ENCODE measurements at places on chromosomes 4 and X.

DNA sequence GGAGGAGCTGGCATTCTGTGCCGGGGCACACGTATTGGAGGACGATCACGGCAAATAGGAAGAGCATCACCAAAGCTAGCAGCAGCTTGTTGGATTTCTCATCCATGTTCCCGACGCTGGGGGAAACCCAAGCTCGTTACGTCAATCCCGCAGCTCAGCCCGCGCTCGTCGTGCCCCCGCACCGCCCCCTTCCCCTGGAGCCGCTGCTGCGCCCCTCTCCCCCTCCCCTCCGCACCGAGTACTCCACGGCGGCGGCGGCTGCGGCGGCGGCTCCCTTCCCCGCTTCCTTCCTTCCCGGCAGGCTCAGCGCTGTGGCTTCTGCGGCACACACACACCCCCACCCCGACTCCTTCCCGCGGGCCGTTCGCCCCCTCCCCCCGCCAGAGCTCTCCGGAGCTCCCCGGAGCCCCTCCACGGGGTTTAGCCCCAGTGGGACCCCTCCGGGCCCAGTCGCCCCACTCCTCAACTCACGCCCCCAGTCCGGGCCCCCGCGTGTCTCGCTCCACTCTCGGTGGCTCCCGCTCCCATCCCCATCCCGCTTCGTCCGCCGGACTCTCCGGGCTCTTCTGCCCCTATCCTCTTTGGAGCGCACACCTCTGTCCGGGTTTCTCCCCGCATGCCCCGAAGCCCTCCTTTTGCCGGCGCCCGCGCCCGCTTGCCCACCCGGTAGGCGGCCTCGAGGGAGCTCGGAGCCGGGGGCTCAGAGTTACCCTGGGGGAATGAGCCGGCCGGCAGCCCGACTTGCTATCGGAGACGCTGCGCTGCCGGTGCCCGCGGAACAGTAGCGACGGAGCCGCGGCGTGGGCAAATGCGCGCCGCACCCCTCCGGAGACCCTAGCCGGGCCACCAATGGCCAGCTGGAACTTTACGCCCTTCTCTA is 978 bp downstream of the HS6ST2 start:
- DNase-seq = peak; percentile 31

DNA sequence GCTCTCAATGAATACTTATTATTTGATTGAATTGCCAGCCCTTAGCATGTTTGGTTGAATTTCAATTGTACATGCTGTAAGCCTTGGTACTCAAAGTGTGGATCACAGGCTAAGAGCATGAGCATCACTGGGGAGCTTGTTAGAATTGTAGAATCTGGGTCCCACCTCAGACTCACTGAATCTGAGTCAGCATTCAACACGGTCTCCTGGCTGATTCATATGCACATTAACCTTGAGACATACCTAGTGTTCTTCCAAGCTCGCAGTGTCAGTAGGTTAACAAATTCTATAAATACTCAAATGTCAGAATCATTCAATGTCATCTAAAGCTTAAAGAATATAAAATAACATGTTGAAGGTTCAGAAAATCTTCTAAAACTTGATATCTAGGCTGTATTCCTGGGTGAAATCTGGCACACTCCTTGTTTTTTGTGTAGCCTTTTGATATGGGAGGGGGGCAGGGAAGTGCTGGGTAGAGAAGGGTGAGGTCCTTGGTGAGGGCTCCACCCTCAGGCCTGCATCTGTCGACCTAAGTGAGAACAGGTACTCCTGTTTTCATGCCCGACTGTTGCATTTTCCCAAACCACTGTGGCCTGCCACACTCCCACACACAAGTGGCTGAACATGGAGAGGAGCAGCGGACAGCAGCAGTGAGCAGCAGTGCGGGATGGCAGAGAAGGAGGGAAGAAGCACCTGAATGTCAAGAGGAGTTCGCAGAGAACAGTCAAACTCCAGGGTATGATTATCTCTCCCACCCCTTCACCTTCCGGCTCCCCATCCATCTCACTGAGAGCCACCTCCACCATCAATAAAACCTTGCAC is 529.6 kb upstream of the IGFBP7 start:
- DNase-seq = no peak

- DNase-seq = no peak
Measured at GRCh38 chr4:186820391-186820891, 96.8 kb upstream of the FAT1 start.

DNA sequence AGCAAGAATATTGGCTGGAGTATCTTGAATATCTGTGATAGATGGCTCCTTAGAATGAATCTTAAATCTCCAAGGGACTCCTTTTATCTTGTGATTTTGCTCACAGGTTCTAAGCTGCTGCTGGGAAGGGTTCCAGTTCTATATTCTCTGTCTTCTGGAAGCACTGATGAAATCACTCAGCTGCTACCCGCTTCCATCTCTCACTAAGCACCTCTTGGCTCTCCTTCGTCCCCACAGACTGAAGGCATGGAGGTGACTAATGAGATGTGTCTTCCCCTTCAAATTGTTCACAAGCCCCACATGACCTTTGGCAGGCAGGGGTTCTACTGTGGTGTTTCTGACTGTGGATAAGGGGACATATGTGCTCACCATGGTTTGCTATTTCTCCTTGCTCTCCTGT is 75.9 kb downstream of the C4orf51 start:
- DNase-seq = no peak

DNA sequence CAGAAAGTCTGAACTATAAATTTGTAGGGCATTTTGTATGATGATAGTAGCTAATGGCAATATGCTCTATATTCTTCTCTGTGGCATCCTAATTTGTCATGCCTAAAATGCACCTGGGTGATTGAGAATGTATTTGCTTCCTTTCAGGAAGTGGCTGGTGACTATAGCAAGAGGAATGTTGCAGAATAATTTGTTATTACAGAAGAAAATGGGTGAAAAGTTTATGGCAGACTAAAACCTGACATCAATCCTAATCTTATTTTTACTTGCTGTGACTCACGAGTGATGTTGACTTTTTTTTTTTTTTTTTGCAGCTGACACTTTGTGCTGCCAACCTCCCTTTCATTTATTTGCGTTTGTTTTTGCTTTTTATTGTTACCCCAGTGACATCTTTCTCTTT is 141.1 kb downstream of the MSL3 start:
- DNase-seq = peak; percentile 19

DNA sequence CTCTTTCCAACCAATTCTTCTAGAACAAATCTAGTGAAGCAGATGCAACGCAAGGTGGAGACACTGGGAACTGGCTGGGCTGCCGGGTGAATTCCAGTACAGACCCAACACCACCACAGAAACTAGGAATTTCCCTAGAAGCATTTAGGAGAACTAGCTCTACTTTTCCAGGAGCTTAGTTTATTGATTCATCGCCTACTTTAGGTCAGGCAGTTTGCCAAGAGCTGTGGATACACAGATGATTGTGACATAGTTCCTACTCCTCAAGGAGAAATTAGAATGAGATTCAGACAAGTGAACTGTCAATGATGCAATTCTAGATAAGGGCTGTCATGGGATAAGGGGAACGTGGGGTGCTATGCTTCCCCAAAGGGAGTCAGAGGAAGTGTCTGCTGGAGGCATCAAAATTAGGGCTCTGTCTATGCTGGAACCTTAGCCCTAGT is 350.0 kb downstream of the CAMK2D start:
- no peak for DNase-seq

DNA sequence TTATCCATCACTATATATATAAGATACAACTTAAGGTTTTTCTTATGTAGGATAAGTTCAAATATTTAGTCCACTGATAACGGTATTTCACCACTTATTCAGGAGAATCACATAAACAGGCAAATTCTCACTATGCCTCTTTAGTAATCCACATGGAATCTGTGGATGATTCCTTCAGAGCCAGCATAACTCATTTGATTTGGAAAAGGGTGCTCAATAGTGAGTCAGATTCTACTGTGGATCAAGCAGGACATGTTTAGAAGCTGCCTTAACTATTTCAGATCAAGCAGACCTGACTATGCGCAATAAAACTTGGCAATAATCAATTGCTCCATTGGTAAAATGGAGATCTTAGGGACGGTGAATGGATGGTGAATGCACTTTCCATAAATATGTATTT is 184.1 kb downstream of the CBR4 start:
- DNase-seq = no peak

DNA sequence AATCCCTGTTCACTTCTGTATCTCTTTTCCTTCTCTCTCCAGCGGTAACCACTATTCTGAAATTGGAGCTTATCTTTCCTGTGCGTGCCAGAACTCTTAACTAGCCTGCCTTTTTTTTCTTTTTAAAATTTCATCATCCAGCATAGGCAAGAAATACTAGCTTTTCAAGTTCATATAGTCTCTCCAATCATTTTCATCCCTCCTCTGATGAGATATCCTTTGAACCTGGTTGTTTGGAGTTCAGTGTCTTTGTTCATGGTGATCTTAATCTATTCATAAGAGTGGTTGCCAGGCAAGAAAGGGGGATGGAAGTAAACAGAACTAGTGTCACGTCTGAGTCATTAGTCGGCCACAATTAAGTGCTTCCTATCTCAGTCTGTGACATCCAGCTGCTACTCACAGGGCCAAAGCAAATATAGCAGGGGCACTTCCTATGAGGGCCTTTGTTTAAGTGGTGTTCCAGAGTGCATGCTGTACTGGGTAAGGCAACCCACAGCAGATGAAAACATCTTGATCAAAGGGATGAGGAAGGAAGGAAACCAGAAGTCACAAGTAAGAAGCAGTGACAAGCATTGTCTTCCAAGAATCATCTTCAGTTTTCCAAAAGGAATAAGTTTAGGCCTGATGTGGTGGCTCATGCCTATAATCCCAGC is 56.4 kb upstream of the XIAP start:
- DNase-seq = peak; percentile 93

DNA sequence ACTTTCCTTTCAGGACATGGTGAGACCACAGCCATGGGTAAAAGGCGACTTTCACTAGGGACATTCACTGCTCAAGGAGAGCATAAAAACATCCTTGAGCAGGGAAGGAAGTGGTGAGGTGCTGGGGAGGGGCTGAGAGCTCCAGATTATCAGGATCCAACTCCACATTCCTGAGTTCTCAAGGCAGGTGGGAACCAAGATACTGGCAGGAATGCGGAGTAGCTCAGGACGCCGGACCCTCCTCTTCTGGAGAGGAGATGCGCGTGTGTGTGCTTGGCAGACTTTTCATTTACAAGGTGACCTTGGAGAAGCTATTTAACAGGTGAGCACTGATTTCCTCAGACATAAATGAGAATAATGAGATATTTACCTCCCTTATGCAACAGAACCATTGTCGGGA is 41.3 kb upstream of the TXK start:
- DNase-seq = no peak

GRCh38 chr4:138614398-138615142 is 372.4 kb upstream of the SLC7A11 start:
- no peak for DNase-seq

GRCh38 chr4:99002279-99002678 is 6.8 kb downstream of the METAP1 start:
- DNase-seq = no peak

DNA sequence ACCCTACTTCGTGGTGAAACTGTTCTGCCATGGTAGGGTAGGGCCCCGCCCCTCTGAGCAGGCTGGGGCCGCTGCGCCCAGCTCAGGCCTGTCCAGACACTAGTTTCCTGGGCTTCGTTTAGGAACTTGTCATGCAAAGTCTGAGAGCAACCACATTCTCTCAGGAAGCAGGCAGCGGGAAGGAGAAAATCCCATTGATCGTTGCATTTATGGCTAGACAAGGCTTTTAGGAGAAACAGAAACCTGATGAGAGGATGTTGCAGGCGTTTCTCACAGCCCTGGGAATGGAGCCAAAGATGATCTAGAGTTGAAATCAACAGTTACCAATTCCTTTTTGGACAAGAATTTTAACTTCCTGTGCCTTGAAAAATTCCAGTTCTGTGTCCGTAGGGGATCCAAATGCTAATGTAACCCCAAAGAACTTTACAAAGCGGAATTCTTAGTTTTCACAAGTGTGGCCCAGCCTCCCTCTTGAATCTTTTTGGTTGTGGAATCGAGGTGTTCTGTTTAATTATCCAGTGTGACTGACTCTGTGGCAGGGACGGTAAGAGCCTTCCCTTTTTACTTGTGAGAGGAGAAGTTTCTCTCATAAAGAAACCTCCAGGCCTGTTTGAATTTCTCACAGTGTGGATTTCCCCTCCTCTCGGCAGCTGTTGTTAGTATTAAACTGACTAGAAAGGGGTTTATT is 4.5 kb upstream of the CXCL9 start:
- peak; percentile 51 for DNase-seq

GRCh38 chrX:8851231-8851886 is 50.2 kb upstream of the FAM9A start:
- DNase-seq = no peak

DNA sequence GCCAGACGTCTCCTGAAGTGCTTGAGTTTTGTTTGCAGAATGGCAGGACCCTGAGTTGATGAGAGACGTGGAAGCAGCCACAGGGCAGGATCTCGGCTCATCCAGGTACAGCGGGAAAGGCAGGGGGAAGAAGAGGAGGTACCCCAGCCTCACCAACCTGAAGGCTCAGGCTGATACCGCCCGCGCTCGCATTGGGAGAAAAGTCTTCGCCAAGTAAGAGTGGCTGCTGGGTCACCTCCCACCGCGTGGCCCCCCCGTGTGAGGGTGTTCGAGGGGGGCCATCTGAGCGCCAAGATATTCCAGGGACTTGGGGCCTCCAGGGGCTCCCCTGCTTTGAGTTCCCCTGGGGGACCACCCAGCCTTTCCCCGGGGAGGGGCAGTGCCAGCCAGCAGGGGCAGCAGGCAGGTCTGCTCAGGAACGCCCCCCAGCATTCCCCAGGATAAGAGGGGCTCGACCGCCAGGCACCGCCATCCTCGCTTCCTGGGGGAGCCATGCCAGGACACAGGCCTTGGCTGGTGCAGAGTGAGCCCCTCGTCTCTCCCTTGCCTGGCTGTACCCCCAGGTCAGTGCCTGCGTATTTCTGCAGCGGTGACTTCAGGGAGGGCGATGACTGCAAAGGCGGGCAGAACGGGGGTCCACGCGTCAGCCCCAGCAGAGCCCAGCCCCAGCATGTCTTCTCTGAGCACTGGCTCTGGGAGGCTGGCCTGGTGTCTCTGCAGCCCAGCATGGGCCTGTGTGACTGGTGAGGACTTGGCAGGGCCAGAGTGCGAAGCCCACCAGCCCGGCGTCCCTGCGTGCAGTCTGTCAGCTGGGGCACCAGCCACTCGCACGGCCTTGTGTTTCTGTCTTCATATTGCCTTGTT is 22.3 kb downstream of the NKX1-1 start:
- DNase-seq = no peak

GRCh38 chr4:5724377-5724776 is 13.4 kb downstream of the EVC start:
- DNase-seq = no peak

DNA sequence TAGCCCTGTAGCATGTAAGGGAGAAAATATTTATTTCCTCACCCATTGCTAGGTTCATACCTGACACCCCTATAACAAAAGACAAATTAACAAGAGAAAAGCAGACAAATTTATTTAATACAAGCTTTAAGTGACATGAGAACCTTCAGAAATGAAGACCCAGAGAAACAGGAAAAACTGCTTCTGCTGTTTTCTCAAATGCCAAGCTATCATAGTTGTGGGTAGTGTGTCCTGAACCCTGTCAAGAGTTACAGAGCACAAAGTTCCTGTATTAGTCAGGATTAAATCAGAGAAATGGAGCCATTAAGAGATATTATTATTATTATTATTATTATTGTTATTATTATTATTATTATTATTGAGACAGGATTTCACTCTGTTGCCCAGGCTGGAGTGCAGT is 17.5 kb downstream of the CCDC160 start:
- no peak for DNase-seq
